ENCODE measurements at places on chromosomes 16 and 17.

DNA sequence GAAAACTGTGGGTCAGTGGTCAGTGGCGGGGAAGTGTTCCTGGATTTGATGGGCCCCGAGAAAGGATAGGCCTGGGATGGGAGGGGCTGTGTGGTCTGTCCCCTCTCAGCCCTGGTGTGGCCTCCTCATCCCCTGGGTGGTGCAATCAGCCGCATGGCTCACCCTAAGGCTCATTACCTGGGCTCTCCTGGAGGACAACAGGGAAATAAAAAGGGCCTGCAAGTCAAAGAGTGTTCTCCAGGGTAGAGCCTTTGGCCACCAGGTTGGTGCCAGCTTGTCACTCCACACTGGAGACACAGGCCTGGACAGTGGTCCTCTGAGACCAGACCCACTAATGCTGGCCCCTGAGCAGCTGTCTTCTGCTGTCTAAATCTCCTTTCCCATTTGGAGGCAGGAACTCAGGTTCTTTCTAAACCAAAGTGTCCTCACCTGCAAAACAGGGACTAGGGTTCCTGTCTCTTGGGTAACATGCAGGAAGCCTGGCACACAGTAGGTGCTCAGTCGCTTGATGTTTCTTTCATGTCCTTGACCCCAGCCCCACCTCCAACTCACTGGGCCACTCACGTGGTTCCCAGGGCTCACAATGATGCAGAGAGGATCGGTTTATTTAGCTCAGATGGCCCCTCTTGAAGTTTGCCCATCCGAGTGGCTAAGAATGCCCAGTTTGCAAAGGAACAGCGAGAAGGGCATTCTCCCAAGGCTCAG lies 2.4 kb downstream of the NDRG4 start:
- no peaks in the 10 kb centered on the region for H3K36me3 ChIP-seq
- peaks cover 15% of the 10 kb centered on the region for H3K4me1 ChIP-seq
- H3K4me3 ChIP-seq = no peak overlapping the region
- H3K27me3 ChIP-seq = peaks cover 5% of the 10 kb centered on the region
- no peak for DNase-seq

- DNase-seq = no peak
- H3K27me3 ChIP-seq = no peaks in the 10 kb centered on the region
- H3K4me1 ChIP-seq = no peaks in the 10 kb centered on the region
Measured at GRCh38 chr17:1898332-1898731, 68.5 kb downstream of the RPA1 start.

GRCh38 chr17:47980541-47980940 lies 9.6 kb downstream of the CDK5RAP3 start:
- H3K4me1 ChIP-seq = peaks cover 6% of the 10 kb centered on the region
- H3K27me3 ChIP-seq = no peaks in the 10 kb centered on the region
- H3K36me3 ChIP-seq = peaks cover 22% of the 10 kb centered on the region

GRCh38 chr17:76742958-76743357 lies 5.0 kb downstream of the MFSD11 start:
- H3K4me1 ChIP-seq = peaks cover 31% of the 10 kb centered on the region
- DNase-seq = no peak
- no peaks in the 10 kb centered on the region for H3K27me3 ChIP-seq
- peaks cover 24% of the 10 kb centered on the region for H3K36me3 ChIP-seq

DNA sequence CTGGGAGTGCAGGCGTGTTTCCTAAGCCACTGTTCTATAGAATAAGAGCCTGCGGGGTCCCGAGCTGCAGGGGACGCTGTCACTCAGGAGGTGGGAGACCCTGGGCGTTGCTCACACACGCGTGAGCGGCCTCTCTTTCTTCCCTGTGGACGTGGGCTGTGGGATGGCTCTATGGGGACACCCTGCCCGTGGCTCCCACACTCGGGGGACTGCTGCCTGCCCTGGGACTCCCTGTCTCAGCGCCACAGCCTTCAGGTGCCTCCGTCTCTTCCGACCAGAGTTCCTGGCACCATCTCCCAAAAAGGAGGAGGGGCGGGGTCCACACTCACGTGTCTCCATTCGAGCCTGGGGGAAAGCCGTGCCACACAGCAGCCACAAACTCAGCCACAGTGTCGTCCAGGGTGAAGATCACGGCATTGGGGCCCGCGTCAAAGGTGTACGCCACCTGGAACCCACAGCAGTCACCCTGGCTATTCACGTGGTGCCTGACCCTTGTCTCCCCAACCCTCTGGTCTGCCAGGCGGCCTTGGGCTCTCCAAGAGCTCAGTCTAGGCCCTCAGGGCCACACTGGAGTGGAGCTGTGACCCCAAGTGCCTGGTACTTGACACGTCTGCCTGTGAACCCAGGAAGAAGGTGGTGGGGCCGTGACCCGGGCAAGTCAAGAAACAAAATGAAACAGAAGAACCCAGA lies 3.7 kb upstream of the CYBA start:
- H3K4me3 ChIP-seq = no peak overlapping the region
- no peak for DNase-seq
- H3K36me3 ChIP-seq = peaks cover 6% of the 10 kb centered on the region
- H3K4me1 ChIP-seq = peaks cover 7% of the 10 kb centered on the region
- H3K27me3 ChIP-seq = no peaks in the 10 kb centered on the region
- no peak overlapping the region for H3K27ac ChIP-seq

DNA sequence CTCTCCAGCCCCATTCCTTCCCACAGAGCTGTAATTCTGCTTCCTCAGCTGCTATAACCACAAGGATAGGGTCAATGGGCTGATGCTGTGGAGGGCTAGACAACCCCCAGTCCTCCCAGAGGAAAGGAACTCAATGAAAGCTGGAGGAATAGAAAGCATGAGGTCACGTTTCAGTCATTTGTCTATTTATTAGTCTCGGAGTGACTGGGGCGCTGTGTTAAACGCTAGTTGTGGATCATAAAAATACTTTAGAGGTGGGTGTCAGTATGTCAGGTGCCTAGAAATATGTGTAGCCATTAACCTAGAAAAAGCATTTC lies 787 bp upstream of the CCL3L1 start:
- no peaks in the 10 kb centered on the region for H3K36me3 ChIP-seq
- peaks cover 39% of the 10 kb centered on the region for H3K4me1 ChIP-seq
- peaks cover 48% of the 10 kb centered on the region for H3K27me3 ChIP-seq
- no peak overlapping the region for H3K27ac ChIP-seq

GRCh38 chr17:48556576-48557401 lies 11.9 kb upstream of the HOXB2 start:
- H3K27me3 ChIP-seq = peaks cover 28% of the 10 kb centered on the region
- no peaks in the 10 kb centered on the region for H3K36me3 ChIP-seq
- H3K27ac ChIP-seq = no peak overlapping the region

DNA sequence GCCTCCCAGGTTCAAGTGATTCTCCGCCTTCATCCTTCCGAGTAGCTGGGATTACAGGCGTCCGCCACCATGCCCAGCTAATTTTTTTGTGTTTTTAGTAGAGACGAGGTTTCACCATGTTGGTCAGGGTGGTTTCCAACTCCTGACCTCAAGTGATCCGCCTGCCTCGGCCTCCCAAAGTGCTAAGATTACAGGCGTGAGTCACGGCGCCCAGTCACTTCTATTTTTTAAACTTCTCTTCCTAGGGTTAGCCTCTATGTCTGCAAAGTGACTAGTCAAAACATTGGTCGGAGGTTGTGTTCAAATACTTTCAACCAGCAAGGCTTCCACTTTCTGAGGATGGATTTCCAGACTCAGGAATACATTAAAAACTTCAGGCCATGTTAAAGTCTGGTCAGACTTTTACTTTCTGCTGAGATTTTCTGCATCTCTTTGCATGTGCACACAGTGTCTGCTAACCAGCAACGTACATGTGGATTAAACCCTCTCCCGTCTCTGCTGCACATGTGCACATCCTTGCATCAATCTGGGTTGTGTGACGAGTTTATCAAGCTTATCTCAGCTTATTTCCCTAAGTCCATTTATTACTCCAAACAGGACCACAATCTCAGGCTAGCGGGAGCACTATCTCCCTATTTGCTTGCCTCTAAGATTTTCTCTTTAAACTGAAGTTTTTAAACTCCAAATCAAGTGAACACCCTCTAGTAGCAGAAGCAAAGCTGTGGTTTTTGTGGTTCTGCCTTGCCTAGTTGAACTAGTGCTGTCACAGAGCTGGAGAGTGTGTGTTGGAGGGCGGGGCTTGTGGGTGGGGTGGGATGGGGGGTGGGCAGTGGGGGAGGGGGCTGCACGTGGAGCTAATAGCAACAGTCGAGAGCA lies 525.2 kb upstream of the GOT2 start:
- H3K27me3 ChIP-seq = no peaks in the 10 kb centered on the region
- H3K27ac ChIP-seq = peak overlapping the region; percentile 75
- DNase-seq = peak; percentile 43
- H3K4me1 ChIP-seq = peaks cover 28% of the 10 kb centered on the region

DNA sequence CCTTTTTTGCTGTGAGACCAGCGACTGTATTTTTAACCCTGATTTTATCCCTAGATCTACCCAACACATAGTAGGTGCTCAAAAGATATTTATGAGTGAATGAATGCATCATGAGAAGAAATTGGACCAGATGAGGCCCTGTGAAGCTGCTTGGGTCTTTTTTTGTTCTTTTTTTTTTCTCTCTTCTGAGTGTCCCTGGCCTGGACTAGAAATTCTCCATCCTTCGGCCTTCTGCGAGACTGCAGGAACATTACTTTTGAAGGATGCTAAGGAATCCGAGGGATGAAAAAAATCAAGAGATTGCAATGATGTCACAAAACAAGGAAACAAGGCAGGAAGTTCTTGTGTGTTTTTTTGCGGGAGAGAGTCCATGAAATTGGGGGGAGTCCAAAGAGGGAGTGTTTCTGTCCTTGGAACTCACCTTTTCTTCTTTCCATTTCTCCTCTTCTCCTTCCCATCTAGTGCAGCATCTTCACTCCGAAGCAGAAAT lies 560 bp upstream of the RUSF1 start:
- peaks cover 47% of the 10 kb centered on the region for H3K4me1 ChIP-seq
- H3K36me3 ChIP-seq = peaks cover 10% of the 10 kb centered on the region
- no peaks in the 10 kb centered on the region for H3K27me3 ChIP-seq
- peak overlapping the region; percentile 97 for H3K27ac ChIP-seq
- peak overlapping the region; percentile 94 for H3K4me3 ChIP-seq
- DNase-seq = no peak

- no peak overlapping the region for H3K4me3 ChIP-seq
- no peak overlapping the region for H3K27ac ChIP-seq
- peaks cover 31% of the 10 kb centered on the region for H3K27me3 ChIP-seq
- peaks cover 21% of the 10 kb centered on the region for H3K4me1 ChIP-seq
- no peak for DNase-seq
Measured at GRCh38 chr17:56680676-56681075, 87.2 kb downstream of the NOG start.
